ENCODE measurements at places on chromosomes 2 and 18.

DNA sequence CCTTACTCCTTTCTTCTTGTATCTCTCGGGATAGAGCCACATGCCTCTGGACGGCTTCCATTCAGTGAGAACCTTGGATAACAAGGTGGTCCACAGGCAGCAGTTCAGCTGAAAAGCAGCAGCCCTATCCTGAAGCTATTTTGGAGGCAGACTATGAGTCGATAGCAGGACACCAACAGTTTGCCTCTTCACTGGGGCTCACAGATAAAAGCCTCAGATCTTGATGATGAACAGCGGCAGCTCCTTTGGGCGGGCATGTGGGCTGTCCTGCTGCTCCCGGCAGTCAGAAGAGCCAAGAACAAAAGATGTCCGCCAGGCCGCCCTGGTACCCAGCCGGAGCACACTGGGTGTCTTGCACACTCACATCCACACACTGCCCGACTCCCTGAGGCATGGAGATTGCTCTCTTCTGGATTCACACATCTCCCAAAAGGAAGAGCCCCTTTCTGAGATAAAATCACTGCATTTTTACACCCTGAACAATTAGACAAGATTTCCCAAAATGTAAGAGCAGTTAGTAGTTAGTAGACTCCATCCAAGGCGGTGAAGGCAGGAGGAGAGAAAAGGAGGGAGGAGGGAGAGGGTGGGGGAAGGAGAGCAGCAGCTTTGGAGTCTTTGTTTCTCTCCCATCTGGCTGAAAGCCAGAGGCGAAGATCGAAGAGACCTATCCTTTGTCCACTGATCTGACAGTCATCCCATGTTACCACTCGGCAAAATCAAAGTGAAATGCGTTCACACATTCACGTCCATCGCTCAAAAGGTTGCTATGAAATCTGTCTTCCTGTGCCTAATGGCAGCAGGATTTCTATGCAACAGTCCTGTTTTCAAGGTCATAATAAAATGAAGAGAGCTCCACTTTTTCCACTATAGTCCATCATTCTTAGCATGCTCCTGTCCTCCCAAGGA, 90.1 kb upstream of the KLF7 start:
- DNase-seq: no peak

DNA sequence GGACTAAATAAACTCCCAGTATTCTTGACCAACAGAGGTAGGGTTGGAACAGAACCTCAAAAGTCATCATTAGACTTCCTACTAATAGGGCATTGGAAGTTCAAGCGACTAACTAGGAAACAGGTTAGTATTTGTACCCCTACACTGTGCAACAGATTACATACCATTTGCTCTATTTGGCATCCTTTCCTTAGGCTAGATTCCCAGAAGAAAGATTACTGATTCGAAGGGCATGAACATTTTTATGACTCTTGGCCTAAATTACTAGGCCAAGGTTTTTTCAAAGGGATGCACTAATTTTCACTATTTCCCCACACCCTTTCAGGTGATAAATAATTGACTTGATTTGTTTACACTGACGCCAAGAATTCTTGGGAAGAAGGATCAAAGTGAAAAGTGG, 104.8 kb upstream of the CYP1B1 start:
- DNase-seq: no peak

DNA sequence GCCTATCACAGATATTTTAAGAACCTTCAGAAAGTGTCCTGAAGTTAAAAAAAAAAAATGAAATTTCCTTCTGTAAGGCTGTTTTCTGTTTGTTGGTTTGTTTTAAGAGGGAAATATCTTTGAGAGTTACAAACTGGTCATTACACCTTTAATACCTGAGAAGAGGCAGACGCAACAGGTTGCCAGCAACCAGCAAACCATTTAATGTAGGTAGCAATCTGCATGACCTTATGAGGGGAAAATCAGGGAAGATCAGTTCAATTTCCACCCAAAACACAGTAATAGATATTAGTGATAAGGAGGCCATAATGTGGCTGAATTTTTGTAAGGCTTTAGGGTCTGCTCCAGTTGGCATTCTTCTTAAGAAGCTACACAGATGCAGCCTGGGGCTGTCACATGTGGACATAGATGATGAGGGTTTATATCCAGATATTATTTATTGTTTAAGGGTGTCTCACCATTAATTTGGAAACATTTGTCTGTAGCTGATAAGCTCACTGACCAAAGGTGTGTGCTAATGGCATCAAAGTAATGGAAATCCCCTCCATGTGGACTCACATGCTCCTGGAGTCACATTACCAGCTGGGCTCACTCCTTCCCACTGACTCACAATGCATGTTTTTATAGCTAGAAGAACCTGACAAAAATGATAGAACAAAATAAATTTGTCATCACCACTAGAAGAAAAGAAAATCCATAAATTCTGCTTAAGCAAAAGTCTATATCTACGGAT, 83.5 kb upstream of the DTNA start:
- DNase-seq: no peak

DNA sequence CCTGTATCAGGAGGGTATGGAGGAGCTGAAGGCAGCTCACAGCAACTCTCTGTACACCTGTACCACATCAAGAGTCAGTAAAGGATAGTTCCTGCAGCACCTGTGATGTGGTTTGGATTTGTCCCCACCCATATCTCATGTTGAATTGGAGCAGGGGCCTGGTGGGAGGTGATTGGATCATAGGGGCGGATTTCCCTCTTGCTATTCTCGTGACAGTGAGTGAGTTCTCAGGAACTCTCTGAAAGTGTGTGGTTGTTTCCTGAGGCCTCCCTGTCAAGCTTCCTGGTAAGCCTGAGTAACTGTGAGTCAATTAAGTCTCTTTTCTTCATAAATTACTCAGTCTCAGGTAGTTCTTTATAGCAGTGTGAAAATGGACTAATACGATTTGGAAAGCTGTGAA, 28.9 kb downstream of the OSBPL1A start:
- DNase-seq: no peak

GRCh38 chr2:127622561-127623387, 23.2 kb upstream of the GPR17 start:
- DNase-seq: no peak

DNA sequence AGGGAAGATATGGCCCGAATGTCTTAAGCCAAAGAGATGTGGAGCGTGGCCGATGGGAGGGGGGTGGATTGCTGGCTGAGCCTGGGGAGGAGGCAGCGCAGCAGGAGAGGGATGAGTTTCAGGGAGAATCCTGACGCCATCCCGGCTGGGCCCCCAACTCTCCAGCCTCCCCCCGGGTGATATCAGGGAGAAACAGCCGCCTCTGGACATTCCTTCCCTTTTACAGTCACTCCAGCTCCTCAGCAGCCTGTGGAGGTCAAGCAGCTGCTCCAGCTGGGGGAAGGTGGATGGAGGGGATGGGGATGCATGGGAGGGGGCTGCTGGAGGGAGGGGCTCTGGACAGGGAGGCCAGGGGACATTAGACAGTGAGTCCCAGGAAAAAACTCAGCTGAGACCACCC, 9.5 kb upstream of the DES start:
- DNase-seq: no peak

DNA sequence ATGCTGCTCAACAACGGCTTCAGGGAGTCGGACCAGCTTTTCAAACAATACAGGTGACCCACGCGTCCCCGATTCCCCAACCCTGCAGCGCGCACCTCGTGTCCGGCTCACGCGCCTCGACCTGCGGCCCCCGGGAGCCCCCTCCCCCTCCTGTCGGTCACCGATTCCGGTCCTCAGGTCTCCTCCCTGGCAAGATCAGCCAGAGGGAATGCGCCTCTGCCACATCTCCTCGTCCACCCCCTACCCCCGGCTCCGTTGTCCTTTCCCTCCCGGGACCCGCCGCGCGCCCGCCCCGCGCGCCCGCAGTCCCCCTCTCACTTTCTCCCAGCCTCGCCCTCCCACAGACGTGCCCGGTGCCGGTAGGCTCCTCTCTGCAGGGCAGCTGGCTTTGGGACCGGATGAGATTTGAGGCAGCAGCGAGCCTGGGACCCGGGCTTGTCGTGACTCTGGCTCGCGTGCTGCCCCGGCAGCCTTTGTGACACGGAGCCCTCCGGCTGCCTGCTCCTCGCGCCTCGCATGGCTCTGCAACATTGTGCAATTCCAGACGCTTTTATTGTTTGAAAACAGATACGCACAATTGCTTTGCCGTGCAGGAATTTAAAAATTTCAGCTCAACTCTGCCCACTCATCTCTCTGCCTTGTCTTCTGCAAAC, 558 bp downstream of the TTC39C start:
- DNase-seq: peak; percentile 69

DNA sequence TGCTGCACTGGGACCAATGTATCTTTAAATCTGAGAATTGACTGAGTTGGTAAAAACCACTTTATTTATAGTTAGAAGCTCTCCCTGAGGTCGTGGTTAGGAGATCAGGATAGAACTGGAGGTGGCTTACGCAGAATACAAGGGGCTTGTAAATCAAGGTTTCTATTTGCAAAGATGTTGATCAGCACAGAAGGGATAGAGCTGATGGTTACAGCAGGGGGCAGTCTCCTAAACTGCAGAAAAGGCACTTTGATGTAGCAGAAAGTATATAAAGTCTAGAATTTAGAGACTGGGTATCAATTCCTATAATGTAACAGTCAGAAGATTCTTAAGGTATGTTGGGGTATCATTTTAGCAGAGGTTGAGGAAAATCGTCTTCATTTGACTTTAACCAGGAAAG, 25.2 kb upstream of the ACVR1 start:
- no peak for DNase-seq

DNA sequence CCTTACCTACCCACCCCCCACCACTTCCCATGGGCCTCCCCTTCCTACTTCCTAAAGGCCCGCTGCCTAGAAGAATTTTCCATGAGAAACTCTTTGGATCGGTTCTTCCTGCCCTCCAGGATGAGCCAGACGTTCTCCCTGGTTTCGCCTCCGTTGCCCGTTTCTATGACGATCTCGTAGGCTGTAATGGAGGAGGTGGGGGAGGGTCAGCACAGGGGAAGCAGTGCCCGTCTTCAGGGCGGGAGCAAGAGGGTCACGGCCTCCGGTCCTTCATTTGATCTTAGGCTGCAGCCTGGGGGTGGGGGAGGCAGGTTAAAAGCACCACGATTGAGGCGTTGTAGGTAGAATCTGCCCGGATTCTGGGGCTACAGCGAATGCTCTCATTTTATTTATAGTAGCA, 172.0 kb downstream of the LOXHD1 start:
- no peak for DNase-seq

- DNase-seq: peak; percentile 45
Measured at GRCh38 chr2:216215658-216216390, 106.7 kb downstream of the XRCC5 start.

DNA sequence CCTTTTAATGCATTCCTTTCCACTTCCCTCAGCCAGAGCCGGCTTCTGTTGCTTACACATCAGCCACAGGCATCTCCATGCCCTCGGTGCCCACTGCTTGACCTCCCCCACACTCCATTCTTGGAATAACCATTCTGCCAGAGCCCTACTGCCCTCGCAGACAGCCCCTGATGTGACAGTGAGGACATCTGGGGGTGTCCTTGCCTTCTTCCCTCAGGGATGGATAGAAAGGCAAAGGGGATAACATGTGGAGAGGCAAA, 6.4 kb upstream of the NPPC start:
- DNase-seq: no peak

DNA sequence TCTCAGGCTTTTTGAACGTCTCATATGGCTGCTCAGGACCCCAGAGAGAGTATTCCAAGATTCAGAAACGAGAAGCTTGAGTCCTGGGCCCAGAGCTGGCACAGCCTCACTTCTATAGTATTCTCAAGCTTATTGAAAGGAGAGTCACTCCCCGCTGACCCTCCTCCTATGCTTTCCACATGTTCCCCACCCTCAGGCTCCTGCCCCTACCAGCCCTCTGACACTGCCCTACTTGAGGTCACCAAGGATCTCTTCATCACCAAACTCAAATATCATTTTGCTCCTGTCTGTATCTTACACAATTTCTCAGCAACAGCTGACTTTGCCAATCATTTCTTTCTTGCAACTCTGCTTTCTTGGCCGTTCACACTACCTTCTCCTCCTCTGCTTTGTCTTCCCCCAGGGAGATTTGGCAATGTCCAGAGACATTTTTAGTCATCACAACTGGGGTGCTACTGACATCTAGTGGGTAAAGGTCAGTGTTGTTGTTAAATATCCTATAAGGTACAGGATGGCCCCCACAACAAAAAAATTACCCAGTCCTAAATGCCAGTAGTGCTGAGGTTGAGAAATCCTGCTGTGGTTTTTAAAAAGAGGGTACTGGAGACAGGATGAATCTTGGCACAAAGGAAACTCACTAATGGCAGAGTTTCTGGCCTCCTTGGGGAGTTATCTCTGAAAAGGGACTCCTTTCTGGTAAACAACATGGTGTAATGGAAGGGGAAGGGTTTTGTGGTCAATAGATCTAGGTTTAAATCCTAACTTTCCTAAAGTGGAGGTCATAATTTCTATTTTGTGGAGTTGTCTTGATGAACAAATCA, 26.9 kb upstream of the INSIG2 start:
- DNase-seq: peak; percentile 78

- DNase-seq: no peak
Measured at GRCh38 chr2:62568983-62569837, 63.2 kb upstream of the TMEM17 start.

GRCh38 chr2:240708457-240708856, 16.8 kb downstream of the AQP12A start:
- DNase-seq: no peak

- no peak for DNase-seq
Measured at GRCh38 chr2:65353927-65354326, 78.5 kb downstream of the SPRED2 start.

DNA sequence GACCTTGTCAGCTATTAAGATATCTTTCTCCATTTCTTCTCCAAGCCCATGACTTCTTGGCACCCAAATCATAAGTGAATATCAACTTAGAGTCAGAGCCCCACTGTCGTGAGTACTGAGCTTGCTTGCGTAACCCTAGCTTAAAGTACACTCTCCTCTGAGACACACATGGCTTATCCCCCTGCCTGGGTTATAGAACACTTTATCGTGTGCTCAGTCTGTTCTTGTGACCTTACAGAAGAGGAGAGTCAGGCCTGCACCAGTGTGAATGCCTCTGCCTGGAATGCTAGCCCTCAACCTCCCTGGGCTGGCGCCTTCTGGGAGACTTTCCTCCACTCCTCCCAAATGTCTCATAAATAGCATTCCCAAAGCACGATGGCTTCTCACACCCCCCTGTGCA, 79.3 kb downstream of the CEP192 start:
- DNase-seq: no peak

DNA sequence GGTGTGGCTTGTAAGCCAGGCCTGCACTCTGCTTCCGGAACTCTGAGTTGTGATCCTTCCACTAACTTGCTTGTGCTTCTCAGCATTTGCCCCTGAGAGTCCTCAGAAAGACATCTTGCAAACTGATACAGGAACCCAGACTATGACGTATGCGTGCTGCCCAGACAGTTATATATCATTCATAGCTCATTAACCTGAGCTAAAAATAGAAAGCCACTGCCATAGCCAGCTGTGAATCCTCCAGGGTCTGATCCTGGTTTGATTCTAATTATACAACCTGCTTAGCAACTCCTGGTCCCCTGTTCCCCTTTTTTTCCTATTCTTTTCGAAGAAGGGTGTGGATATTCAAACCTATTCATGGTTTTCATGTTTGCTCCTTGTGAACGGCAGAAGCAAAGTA, 63.7 kb downstream of the MARCHF4 start:
- no peak for DNase-seq
